ENCODE measurements at places on chromosomes 1 and 21.

DNA sequence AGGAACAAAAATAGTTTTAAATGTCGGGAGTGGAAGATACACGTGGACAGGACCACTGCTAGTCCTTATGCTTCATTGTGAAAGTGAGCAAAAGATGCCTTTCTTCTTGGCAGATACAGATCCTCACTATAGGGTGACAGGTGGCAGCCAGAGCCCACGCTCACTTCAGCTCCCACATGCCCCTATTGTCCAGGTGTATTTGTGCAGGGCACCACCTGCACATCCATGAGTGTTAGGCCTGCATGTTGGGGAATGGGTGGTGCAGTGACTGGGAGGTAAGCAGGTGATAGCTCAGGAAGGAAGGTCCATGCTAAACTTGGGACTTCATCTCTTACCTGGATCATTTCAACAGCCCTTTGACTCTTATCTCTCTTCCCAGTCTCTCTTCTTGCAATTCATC, 27.4 kb downstream of the SLC5A9 start:
- no peak for DNase-seq

GRCh38 chr1:12206792-12207424, 22.9 kb upstream of the VPS13D start:
- DNase-seq: no peak

DNA sequence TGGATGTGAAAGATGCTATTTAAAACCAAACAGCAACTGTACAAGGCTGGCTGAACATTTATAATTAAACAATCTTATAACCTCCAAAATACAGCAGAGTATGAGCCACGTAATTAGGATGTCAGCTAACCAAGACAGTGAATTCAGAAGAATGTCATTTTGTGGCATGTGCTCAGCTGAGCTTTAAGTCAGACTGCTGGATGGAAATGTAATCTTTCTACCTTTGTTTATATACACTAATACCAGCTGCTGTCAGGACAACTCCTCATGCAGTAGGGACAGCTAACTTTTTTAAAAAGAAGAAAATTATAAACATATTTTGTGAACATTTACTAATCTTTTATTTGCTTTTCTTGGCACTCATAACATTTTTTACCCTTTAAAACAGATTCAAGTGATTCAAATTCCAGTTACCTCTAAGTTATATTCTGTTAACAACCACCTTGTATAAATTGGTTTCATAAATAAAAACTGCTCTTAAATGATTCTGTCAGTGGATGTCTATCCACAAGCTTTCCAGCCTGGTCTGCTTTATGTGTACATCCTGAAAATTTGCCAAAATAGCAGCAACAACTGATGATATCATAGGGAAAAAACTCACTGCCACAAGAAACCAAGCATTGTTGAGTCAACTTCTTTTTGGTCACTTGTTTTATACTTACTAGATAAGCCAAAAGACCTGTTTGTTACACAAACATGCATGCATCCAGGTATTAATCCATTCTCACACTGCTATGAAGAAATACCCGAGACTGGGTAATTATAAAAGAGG, 36.1 kb downstream of the DPH5 start:
- DNase-seq: no peak

DNA sequence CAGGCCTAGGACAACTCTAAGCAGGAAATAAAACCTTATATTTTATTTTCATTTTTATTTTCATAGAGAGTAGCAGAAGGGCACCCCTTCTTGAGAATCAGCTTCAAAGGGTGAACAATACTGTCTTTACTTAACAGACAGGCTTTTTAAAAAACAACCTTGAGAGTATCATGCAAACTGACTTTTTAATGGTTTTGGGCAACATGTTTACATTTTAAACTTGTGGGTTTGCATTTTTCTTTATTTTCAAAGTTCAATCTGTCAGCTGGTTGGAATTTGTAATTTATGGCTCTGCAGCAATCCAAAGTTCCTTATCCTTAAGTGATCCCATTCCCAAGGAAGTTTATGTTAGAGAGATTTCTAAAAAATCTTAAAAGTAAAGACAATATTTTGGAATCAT, 392.3 kb upstream of the ADAMTS5 start:
- no peak for DNase-seq

DNA sequence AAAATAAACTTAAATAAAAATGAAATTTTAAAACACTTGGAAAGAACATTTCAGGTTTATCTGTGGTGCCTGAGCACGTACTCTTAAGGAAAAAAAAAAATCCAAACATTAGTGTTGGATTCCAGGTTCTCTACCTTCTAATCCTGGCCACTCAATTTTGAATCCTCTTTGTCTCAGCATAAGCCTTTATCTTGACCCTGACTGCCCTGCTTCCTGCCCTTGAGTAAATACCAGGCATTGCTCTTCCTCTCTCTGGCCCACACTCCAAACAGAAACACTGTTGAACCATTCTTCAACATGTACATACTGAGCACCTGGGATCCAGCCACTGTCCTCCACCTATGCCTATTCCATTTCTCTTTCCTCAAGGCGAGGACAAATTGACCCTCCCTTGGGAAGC, 11.4 kb upstream of the VANGL1 start:
- no peak for DNase-seq

GRCh38 chr1:119285482-119285881, 83.1 kb upstream of the HAO2 start:
- DNase-seq: no peak

DNA sequence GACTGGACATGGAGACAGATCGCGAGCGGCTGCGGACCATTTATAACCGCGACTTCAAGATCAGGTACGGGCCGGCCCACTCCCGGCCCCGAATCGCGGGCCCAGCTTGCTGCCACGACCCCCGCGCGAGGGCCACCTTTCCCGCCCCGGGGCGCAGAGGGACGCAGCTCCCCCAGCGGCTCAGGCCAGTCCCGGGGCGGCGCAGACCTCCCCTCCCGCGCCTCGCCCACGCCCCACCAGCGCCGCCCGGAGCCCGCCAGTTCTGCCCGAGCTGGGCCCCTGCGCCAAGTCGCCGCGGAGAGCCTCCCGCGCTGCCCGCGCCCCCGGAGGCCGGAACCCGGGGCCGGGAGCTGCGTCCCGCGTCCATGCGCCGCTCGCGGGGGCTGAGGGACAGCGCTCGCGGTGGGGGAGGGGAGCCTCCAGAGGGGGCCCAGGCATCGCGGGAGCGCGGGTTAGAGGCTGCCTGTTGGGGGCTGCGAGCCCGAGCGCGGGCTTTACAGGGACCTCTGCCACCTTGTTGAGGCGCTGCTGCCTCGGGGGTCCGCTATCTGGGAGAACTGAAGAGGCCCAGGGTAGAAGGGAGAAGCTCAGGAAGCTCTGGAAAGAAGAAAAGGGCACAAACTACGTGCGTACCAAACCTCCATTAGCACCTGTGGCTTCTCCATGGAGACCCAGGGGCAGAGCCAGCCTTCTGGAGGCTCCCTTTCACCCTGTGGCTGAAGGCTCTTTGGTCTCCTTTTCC, 698 bp downstream of the MOV10 start:
- peak; percentile 43 for DNase-seq

DNA sequence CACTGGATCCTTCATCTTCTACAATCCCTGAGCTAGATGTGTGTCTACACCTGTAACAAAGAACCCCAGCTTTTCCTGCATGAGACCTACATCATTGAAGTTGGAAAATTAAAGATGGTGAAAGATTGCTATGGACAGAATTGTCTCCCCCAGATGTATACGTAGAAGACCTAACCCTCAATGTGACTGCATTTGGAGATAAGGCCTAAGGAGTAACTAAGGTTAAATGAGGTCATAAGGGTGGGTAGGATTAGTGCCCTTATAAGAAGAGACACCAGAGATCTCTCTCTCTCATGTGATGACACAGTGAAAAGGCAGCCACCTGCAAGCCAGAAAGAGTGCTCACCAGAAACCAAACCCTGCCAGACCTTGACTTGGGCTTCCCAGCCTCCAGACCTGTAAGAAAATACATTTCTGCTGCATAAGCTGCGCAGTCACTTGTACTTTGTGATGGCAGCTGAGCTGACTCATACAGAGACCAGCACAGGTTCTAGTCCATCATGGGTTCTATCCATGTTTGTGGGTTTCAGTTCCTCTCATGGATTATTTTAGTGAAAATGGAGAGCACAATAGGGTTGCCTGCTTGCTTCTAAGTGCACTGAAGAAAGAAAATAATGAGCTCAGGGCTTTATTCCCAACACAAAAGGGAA, 180.8 kb downstream of the TPR start:
- no peak for DNase-seq

GRCh38 chr1:37630426-37631028, 4.2 kb downstream of the RSPO1 start:
- no peak for DNase-seq

DNA sequence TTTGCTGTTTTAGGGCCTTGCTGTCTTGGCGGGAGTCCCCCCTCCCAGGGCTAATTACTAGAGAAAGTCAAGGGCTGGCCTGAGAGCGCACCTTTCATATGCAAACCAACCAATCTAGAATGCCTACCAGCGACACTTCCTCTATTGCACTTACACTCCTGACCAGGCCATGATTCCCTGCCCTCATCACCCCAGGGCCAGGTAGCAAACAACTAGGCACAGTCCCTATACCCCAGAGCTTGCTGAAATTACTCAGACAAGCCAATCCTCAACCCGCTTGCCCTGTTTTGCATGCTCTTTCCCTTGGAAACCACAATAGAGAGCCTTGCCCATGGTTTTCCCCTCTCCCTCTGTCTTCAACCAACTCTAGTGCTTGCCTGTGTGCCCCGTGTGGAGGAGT, 70.3 kb downstream of the URB2 start:
- DNase-seq: no peak

GRCh38 chr1:77832901-77833300, 53.5 kb downstream of the MIGA1 start:
- no peak for DNase-seq

DNA sequence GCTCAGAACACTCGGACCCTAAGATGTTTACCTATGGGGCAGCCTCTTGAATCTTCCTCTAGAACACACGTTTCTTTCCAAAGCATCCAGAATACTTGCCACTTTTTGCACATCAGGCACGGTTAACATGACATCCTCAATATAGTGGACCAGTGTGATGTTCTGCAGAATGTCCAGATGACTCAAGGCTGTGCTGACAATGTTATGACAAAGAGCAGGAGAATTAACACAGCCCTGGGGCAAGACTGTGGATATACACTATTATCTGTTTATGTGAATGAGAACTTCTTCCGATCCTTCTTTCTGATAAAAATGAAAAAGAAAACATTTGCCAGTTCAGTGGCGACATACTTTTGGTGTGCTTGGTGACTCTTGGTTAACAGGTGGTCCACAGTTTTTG, 154.3 kb downstream of the PDE4B start:
- no peak for DNase-seq

- no peak for DNase-seq
Observed at GRCh38 chr1:236018885-236019453, 45.9 kb downstream of the NID1 start.

GRCh38 chr1:81228926-81229325, 571.8 kb upstream of the ADGRL2 start:
- DNase-seq: no peak

GRCh38 chr1:172938681-172939080, 112.1 kb downstream of the TNFSF18 start:
- DNase-seq: no peak

- no peak for DNase-seq
Observed at GRCh38 chr1:204944662-204945061, 74.0 kb downstream of the NFASC start.

DNA sequence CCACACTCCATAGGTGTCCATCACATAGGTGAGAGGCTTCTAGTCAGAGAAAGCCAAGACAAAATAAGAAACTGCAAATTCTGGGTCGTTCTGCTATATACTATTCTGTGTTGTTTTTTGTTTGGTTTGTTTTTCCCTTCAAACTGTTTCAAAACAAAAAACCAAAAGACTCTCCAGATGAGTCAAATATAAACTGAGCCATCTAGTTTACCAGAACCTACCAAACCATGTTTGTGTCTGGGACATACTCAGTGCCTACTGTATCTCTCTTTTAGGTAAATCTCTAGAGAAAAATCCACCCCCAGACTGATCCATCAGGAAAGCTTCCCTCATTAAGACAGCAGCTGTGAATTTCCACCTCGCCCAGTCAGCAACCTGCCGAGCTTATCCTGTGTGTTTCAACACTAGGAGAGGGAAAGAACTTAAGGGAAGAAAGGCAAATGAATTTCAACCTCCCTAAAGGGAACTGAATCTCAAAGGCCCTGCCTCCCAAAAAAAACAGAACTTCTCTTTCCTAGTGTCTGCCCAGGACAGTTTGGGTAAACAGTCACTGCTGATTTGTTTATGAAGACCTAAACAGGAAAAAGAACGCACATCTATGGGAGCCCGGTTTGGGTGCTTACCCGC, 17.2 kb downstream of the PPT1 start:
- no peak for DNase-seq

DNA sequence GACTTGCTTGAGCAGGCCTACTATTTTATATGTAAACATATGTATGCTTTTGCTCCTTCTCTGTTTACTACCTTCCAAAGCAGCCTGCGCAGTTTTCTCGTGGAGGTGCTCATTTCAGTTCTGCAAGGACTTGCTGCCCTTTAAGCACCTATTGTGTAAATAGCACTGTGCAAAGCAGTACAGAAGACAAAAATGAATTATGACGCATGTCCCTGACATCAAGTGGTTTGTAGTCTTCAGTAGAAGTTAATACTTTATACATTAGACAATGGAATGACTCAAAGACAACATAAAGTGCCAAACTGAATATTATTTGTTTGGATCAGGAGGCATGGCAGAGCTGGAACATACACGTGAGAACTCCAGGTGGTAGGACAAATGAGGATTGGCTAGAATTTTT, 611.7 kb downstream of the LMO4 start:
- DNase-seq: no peak

DNA sequence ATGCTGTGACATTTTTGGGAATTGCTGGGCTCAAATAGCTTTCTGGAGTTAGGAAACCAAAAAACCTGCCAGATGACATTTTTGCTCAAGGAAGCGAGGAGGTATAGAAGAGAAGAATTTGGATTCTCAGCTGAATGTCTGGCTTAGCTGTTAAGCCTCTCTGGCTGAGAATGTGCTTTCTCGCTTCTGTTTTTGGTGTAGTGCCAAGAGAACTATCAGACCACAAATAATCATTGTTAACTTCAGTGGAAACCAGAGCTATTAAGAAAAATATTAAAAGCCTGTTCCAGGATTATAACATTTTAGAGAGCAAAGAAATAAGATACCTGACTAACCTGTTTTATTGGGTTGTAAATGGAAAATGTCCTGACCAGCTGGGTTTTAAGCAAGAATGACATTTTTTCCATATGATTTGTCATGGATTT, 39.5 kb upstream of the DIPK1A start:
- DNase-seq: no peak

DNA sequence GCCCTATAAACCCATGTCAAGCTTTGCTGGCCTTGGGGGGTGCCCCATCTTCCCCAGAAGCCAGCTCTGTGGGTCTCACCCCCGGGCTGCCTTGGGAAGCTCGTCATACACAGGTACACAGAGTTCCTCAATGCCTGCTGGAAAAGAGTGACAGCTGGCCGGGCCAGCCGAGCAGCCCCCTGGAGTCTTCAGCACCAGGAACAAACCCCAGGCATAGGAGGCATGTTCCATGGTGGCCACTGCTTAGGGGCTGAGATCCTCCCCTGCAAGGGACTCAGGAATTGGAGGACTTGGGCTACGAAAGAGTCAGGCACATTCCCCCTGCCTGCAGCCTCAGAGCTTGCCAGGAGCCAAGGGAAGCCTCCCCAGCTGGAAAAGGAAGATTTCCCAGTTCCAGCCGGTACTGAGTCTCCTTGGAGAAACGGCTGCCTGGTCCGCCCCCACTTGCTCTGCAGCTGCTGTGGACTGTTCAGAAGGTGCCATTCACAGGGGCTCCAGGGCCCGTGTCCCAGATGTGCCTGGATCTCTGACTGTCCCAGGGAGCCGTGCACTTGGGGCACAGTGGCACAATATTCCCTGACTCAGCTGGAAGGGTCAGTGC, 89.5 kb downstream of the STUM start:
- no peak for DNase-seq
